ENCODE measurements at places on chromosomes 7 and 10.

DNA sequence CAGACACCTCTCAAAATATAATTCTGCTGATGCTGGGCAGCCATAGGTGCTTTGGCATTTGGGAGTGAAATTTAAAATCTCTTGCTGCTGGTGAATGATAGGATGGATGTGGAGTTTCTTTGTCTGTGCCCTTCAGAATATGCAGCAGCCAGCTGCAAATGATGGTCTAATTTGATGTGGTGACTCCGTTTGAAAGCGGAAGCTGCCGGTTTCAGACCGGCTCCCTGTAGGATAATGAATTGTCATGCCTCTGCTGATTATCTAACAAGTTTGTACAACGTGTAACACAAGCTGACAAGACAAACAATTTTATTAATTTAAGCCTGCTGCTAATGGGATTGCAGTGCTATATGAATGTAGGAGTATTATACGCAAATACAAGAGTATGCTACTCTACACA is 103.5 kb downstream of the SND1 start:
- DNase-seq = no peak

DNA sequence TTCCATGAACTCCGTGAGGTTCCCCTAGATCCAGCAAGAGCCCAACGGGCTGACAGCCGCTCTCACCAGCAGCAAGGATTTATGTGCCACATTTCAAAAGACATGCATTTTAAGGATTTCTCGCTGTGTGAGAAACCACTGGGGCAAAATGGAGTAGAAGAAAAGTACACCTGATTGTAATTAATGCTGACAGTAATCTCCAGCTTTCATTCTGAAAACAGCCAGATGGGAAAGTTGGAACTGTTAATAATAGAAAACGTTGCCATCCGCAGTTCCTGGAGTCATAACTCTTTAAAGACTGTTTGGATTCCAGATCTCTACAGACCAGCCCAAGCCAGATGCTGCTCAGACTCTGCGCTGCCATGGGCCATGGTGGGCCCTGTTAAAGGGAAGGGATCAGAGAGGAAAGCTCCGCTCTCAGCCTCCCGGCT is 216.9 kb upstream of the GLI3 start:
- DNase-seq = no peak

DNA sequence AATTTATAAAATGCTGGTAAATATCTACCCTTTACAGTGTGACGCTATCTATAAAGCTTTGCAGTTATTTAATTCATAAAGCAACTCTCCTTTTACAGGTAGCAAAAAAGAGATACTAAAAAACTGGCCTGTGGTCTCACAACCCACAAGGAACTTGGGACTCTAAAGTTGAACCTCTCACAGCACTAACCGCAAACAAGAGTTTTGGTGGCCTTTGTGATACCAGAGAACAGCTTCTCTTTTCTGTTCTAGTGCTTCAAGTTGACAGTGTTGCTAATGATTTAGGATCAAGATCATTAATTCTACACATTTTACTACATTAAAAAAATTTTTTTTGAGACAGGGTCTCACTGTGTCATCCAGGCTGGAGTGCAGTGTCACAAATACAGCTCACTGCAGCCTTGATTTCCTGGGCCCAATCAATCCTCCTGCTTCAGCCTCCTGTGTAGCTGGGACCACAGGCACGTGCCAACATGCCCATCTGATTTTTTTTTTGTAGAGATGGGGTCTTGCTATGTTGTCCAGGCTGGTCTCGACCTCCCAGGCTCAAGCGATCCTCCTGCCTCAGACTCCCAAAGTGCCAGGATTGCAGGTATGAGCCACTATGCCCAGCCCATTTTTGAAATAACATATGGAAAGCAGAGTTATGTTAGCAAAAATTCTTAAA is 56.0 kb upstream of the ST8SIA6 start:
- DNase-seq = no peak

DNA sequence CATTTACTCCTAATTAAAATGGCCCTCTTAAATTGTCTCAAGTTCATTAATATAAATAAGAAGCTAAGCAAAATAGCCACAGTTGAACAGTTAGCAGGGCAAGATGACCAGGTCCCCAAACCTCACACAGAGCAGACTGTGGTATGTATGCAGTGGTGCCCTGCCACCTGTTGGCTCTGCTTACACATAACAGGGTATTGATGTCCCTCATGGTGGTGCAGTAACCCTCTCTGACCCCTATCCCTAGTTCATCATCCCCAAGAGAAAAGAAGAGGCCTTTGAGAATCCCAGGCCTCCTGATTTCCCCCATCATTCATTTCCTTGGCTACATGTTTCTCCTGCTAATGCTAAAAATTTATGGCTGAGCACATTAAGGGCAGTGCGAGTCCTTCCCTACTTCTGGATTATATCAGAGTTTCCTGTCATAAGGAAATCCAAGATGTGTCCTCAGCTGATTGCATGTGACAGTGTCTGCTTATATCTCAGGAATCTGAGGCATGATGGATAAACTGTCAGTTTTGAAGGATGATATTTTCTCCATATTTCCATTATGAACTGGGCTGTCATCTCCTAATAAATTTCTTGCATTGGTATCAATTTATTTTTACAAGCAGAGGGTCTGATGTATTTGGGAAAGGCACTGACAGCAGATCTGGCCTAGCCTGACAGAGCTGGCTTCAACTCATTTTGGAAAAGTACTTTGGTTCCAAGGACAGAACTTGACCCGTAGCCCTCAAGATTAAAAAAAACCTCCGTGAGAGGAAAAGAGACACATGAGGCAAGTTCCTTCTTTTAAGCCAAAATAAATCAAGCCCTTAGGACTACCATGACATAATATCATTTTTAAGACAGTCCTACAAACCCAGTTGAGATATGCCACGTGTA is 880.6 kb downstream of the LRMDA start:
- no peak for DNase-seq

- no peak for DNase-seq
Measured at GRCh38 chr7:2980401-2981102, 63.1 kb downstream of the CARD11 start.

DNA sequence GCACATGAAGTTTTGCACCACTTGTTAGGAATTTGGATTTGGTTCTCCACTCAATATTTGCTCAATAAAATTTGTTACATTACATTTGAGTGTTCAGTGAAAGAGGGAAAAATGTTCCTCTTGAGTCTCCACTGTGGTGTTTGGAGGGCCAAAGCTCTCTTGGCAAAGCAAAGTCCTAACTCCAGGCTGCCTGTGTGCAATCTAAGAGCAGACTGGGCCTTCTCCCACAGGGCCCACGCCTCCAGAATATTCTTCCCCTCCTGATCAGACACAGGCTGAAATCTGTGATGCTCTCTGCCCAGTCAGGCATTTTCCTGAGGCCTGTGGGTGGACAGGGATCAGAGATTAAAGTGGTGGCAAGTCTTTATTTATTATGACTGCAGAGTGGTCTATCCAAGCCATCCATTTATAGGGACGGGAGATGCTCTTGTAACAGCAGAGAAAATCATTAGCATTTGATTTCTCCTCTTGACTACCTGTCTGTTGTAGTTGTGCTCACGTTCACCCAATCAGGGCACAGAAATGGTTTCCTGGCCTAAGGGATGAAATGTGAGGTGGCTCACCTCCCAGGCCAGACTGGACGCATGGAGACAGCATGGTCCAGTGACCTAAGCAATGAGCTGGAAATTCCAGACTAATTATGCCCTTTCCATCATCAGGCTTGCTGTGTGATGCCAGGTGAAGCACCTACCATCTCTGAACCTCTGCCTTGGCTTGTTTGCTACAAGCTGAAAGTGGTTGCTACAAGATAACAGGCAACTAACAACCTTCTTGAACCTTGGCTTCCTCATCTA is 147.1 kb upstream of the NRBF2 start:
- DNase-seq = no peak

- DNase-seq = no peak
Measured at GRCh38 chr10:99742254-99742653, 10.2 kb downstream of the CUTC start.

GRCh38 chr7:46775020-46775419 is 806.9 kb downstream of the TNS3 start:
- DNase-seq = no peak

DNA sequence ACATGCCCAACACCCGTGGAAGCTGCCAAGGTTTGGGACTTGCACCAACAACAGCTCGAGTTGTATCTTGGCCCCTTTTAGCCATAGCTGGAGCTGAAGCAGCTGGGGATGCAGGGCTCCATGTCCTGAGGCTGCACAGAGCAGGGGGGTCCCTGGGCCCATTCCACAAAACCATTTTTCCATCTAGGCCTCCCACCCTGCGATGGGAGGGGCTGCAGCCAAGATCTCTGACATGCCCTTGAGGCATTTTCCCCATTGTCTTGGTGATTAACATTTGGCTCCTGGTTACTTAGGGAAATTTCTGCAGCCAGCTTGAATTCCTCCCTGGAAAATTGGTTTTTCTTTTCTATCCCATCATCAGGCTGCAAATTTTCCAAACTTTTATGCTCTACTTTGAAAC is 637.8 kb upstream of the VSTM2A start:
- DNase-seq = no peak

GRCh38 chr10:98474628-98475027 is 27.9 kb upstream of the HPS1 start:
- DNase-seq = no peak

GRCh38 chr7:111741811-111742240 is 179.5 kb upstream of the IMMP2L start:
- peak; percentile 12 for DNase-seq

GRCh38 chr10:42952349-42952748 is 124.5 kb upstream of the RET start:
- no peak for DNase-seq

GRCh38 chr10:73771722-73772280 is 10.0 kb upstream of the CHCHD1 start:
- no peak for DNase-seq

DNA sequence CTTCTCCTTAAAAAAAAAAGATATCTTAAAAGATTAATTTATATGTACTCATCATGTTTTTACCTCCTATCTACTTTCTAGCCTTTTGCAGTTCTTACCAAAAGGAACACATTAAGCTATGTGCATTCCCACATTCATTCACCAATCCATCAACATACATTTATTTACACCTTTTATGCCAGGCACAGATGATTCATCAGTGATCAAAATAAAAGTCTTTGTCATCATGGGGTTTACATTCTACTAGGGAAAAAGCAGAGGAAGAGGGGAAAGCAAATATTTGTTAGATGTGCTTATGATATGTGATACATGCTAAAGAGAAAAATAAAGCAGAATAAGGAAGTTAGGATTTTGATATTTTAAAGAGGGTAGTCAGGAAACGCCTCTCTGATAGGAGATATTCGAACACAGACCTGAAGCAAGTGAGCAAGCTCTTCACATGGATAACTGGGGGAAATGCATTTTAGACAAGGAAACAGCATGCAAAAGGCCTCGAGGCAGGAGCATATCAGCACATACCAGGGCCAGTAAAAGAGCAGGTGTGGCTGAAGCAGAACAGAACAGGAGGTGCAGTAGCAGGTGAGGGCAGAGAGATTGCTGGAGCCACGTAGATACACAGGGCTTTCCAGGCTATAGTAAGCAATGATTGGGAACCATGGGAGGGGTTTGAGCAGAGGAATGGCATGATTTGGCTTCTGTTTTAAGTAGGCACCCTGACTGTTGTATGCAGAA is 67.4 kb downstream of the REEP3 start:
- DNase-seq = no peak

DNA sequence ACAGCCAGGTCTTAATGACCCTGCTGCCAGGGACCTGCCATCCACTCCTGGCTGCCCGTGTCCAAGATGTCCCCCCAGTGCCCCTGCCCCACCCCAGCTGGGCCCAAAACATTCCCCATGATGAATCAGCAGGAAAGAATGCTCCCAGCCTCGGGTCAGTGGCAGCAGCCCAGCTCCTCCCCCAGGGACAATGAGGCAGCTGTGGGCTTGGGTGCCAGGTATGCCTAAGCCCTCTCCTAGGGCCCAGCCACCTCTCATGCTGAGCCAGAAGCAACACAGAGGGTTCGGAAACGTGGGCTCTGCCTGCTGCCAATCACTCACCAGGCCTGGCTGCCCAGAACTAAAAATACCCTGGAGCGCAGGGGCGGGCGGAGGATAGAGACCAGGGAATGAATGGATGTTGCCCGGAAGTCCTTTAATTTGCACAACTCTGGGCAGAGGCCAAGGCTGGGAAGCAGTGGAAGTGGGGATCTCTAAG is 1.5 kb upstream of the LOXL4 start:
- no peak for DNase-seq

DNA sequence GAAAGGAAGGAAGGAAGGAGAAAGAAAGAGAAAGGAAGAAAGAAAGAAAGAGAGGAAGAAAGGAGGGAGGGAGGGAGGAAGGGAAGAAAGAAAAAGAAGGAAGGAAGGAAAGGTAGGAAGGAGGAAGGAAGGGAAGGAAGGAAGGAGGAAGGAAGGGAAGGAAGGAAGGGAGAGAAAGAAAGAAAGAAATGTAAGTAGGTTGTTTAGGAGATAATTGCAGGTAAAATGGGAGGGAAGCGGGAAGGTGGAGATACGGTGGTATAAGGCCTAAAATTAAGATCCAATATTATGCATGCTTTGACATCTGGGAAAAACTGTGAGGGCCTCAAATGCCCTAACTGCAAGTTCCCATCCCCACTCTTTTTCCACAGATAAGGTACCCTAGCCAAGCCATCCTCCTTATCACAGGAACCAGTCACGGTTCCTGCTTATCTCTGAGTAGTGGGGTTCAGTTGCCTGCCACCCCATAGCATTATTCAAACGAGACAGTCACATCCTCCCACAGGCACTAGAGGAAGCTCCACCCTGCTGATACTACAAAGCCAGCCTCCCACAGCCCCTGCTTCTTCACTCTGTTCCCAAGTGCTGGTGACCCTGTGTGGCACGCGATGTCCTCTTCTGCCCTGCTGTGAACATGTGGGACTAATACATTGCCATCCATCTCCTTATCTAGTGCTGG is 28.7 kb downstream of the ST8SIA6 start:
- peak; percentile 21 for DNase-seq

DNA sequence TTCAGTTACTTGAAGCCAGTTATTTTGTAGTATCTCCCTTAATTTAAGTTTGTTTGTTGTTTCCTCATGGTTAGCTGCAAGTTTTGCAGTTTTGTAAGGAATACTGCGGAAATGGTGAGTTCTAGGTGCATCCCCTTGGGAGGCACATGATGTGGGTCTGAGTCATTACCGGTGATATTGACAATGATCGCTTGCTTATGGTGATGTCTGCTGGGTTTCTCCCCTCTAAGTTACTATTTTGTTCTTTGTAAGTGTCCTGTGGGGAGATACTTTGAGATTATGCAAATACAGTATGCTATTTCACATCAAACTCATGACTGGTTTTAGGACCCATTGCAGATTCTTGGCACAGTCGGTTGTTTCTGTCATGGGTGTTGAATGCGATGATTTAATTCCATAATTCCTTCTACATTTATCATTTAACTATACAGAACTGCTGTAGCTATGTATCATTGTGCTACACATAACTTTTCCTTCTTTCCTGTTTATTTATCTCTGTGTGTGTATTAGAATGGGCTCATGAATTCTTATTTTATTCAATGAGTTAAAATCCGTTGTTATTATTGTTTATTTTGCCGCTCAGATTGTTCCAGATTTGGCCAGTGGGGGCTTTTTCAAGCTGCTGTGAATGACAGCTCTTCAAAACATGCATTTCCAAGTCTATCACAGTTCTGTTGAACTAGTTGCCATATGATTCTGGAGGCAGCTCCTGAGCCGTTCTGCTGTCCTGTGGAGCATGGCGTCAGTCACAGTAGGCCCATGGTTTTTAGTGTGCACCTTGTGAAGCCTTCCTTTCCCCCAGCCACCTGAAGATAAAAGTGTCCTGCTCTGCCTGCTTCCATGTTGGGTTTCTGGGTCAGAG is 18.4 kb downstream of the TSPAN14 start:
- no peak for DNase-seq
